ENCODE measurements at places on chromosomes 11 and 22.

- no peaks in the 10 kb centered on the region for H3K36me3 ChIP-seq
- peaks cover 4% of the 10 kb centered on the region for H3K4me1 ChIP-seq
- DNase-seq: peak; percentile 38
- H3K4me3 ChIP-seq: peak within 1 kb of the TSS; percentile 33
These were observed at the start of gene LDLRAD3 for GRCh38 chr11:35943713-35944502. Gene LDLRAD3 (plus strand): TSS chr11:35944062. CDS start chr11:35944099, 37 bp downstream.

DNA sequence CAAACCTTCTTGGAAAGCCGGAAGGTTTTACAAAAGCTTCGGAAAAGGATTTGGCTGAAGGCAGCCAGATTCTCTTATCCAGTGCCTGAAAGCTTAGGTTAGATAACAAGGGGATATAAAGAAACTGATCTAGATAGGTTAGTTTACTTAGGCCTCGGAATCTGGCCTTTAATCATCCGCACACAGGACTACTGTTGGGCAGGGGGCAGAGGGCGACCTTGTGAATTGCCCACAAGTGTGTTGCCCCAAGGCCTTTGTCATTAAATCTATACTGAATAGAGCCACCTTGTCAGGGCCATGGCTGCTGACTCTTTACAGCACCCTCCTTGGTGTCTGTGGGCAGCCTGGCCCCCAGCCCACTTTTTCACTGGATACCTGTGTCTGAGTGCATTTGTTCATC lies 9.7 kb upstream of the MTMR2 start:
- H3K27me3 ChIP-seq: no peaks in the 10 kb centered on the region
- no peaks in the 10 kb centered on the region for H3K4me1 ChIP-seq
- H3K4me3 ChIP-seq: no peak overlapping the region
- H3K36me3 ChIP-seq: no peaks in the 10 kb centered on the region
- H3K27ac ChIP-seq: no peak overlapping the region

DNA sequence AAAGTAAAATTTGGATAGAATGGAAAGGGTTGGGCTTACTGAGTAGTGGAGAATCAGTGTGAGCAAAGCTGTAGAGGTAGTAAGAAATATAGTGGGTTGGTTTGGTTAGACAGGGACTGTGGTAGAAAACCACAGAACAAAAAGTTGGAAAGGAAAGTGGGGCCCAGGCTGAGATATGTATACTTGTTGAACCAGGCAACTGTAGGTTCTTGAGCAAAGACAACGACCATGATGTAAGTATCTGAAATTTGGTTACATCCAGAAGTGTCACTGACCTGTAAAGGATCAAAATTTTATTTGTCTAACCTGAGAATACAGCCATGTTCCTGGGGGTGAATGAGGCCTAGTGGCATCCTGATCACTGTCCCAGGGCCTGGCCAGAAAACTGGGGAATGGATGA lies 114.1 kb downstream of the STIM1 start:
- H3K27ac ChIP-seq: no peak overlapping the region
- H3K36me3 ChIP-seq: peaks cover 23% of the 10 kb centered on the region
- DNase-seq: peak; percentile 26
- H3K4me3 ChIP-seq: no peak overlapping the region
- peaks cover 24% of the 10 kb centered on the region for H3K4me1 ChIP-seq

DNA sequence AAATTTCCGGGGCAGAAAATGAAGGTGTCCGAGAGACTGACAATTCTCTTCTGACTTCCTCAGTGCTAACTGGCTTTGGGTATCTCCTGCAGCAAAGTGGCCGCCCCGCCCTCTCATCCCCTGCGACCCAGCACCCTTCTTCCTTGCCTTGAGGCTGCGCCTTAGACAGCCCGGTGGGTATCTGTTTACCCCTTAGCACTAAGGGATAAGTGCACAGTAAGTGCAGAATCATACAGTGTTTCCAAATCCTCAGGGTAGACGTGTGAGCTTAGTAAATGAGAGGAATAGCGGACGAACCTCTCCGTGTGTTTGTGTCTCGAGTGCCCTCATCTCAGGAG lies 368 bp upstream of the CHORDC1 start:
- peak overlapping the region; percentile 76 for H3K27ac ChIP-seq
- DNase-seq: no peak
- H3K4me3 ChIP-seq: peak overlapping the region; percentile 86
- H3K36me3 ChIP-seq: no peaks in the 10 kb centered on the region

DNA sequence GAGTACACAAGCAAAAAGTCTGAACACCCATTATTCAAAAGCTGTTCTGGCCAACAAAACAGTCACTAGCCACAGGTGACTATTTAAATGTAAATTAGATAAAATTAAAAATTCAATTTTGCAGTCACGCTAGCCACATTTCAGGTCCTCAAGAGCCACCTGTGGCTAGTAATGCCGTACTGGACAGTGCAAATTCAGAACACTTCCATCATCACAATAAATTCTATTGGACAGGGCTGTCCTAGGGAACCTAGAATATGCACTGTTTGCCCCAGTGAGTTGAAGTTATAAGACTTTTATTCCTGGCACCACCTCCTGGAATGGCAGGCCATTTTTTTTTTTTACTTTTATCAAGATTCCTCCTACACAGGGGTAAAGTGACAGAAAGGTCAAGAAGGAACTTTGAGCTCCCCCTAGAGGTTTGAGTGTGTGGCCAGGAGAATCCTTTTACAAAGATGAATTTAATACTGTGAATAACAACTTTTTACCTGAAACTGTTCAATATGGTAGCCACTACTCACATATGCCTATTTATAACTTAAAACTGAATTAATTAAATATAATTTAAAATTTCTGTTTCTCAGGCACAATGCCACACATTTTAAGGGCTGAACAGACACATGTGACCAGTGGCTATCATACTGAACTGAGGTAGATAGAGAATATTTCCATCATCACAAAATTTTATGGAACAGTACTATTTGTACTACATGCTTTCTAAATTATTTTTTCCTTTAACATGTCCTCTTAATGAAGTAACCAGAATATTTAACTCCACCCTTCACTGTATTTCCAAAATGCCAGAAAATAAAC lies 6.5 kb downstream of the MSANTD2 start:
- no peak for DNase-seq
- H3K27ac ChIP-seq: no peak overlapping the region
- H3K27me3 ChIP-seq: no peaks in the 10 kb centered on the region
- H3K36me3 ChIP-seq: no peaks in the 10 kb centered on the region
- no peak overlapping the region for H3K4me3 ChIP-seq

- no peak overlapping the region for H3K27ac ChIP-seq
- H3K27me3 ChIP-seq: no peaks in the 10 kb centered on the region
- H3K4me3 ChIP-seq: no peak overlapping the region
- peaks cover 59% of the 10 kb centered on the region for H3K36me3 ChIP-seq
- no peak for DNase-seq
These were observed 17.9 kb downstream of the NADSYN1 start for GRCh38 chr11:71470946-71471345.

DNA sequence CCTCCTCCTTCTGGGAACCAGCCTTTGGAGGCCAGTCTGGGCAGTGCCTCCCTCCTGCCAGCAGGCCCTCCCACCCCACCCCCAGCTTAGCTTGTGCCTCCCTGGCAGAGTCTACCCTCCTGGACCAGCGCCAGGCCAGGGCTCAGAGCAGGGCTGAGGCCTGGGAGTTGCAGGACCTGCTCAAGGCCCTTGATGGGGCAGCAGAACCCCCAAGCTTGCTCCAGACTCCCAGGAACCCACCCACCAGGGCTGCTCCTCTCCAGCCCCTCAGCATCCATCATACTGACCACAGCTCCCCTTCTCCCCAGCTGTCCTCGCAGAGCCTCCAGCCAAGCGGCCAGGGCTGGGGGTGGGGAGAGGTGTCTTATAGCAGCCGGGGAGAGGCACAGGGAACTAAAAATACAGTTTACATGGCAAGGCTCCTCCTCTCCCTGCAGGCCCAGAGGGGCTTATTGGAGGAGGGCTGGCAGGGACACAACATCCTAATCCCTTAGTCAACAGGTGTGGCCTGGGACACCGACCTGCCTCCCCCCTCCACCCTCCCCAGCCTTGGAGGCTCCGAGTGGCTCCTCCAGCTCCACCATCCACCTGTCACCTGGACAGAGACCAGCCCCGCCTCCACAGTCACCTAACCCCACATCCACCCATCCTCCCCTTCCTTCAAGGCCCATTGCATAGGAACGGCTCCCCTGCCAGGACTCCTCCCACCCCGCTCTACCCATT lies 5.2 kb upstream of the MB start:
- H3K4me3 ChIP-seq: no peak overlapping the region
- no peaks in the 10 kb centered on the region for H3K36me3 ChIP-seq
- H3K4me1 ChIP-seq: peaks cover 9% of the 10 kb centered on the region
- H3K27ac ChIP-seq: no peak overlapping the region

- no peaks in the 10 kb centered on the region for H3K36me3 ChIP-seq
- H3K27me3 ChIP-seq: no peaks in the 10 kb centered on the region
- no peak for DNase-seq
- no peak overlapping the region for H3K4me3 ChIP-seq
- no peaks in the 10 kb centered on the region for H3K4me1 ChIP-seq
These were observed 28.4 kb upstream of the PANX1 start for GRCh38 chr11:94100253-94100652.

GRCh38 chr11:17730608-17731462 lies 3.7 kb upstream of the KCNC1 start:
- H3K4me3 ChIP-seq: no peak overlapping the region
- no peaks in the 10 kb centered on the region for H3K36me3 ChIP-seq
- peaks cover 49% of the 10 kb centered on the region for H3K27me3 ChIP-seq
- H3K27ac ChIP-seq: no peak overlapping the region
- H3K4me1 ChIP-seq: peaks cover 4% of the 10 kb centered on the region

DNA sequence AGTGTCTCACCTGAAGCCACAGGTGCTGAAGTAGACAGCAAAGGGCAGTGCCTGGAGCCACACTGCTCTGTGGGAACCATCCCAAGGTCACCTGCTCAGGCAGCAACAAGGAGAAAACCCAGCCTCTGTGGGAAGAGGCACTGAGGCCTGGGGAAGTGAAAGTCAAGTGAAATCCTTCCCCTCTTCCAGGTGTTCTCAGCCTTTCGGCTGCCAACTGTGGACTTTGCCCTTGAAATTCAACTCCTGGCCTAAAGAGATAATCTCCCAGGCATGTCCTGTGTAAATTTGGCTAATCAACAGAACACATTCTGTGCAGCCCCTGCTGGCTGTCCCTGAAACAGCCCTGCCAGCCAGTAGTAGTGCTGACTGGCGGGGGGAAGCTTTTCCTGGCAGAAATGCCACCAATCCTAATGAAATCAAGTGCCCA lies 112.1 kb downstream of the RPL27A start:
- DNase-seq: no peak
- H3K27ac ChIP-seq: no peak overlapping the region
- no peaks in the 10 kb centered on the region for H3K27me3 ChIP-seq
- H3K4me1 ChIP-seq: no peaks in the 10 kb centered on the region

Measured in CD4-positive, alpha-beta T cell (primary cell).